ENCODE measurements at places on chromosomes 4 and X. TPM values are rescaled to one million over a fixed set of nuclear protein-coding genes. Genes with fewer than 3 reads are reported as not detected.

- DNase-seq: no peak
Measured at GRCh38 chrX:40722930-40723329, 12.4 kb downstream of the MED14 start.

DNA sequence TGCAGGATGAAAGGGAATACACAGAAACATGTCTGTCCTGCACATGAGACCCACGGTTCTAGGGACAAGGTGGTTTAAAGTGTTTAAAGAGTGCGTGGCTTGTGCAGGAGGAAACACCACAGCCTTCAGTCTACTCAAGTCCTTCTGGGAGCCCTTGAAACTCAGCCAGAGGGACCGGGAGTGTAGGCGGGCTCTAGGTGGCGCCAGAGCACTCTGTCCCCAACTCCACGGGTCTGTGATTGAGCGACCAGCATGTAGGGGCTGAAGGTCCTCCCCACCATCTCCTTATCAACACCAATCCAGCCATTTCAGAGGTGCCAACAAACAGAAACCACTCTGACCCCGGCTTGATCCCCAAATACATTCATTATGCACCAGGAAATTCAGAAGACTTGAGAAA is 82.0 kb upstream of the CLDN34 start:
- peak; percentile 63 for DNase-seq

DNA sequence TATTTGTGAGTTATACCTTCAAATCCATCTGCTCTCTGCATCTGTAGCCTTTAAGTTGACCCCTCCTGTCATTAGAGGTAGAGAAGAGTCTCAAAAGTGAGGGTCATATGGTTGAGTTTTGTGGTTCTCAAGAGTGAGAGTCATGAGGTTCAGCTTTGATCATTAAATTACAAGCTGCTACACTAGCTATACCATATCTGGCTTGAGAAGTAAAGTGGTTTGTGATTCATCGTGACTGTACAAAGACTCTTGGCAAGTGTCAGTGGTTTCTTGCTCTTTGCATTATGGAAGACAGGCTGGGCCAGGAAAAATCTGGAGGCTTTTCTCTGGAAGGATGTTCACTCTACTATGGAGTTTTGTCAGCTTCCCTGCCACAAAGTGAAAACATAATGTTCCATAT is 170.6 kb downstream of the ZC4H2 start:
- no peak for DNase-seq

DNA sequence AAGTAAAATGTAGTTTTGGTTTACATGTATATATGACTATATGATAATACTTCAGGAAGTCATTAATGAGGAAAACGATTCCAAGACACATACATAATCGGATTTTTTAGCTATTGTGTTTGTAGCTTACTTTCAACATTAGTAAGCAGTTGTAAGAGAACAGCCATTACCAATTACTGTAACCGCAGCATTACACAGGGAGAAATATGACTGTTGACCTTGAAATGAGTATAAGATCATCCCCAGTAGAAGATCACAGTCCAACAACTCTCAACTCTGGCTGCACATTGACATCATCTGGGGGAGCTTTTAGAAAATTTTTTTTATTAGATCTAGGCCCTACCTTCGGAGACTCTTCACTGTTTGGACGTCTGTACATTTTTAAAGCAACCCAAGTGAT is 762.0 kb upstream of the MAGEB2 start:
- no peak for DNase-seq

Gene ENPP6
- not detected for total RNA-seq
